ENCODE measurements at places on chromosomes 11 and 22.

- DNase-seq: no peak
Measured at GRCh38 chr11:103619480-103619879, 417.0 kb upstream of the DDI1 start.

GRCh38 chr22:19068784-19069271 is 53.4 kb downstream of the DGCR2 start:
- DNase-seq: no peak

DNA sequence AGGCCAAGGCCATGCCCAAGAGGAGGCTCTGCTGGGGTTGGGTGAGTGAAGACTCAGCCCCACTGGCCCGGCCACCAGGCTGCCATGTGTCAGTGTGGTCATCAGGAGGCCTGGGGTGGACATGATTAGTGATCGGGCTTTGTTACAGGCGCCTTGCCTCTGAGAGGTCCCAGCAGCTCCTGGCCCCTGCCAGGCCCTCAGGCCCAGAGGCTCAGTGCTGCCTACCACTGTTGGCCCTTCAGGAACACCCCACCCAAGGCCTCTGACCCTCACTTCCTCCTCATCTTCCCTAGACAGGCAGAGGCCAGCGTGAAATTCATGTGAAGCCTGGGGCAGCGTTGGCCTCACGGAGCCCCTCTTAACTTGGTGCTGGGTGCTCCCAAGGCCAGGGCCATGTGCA is 2.2 kb downstream of the MRPL23 start:
- no peak for DNase-seq

DNA sequence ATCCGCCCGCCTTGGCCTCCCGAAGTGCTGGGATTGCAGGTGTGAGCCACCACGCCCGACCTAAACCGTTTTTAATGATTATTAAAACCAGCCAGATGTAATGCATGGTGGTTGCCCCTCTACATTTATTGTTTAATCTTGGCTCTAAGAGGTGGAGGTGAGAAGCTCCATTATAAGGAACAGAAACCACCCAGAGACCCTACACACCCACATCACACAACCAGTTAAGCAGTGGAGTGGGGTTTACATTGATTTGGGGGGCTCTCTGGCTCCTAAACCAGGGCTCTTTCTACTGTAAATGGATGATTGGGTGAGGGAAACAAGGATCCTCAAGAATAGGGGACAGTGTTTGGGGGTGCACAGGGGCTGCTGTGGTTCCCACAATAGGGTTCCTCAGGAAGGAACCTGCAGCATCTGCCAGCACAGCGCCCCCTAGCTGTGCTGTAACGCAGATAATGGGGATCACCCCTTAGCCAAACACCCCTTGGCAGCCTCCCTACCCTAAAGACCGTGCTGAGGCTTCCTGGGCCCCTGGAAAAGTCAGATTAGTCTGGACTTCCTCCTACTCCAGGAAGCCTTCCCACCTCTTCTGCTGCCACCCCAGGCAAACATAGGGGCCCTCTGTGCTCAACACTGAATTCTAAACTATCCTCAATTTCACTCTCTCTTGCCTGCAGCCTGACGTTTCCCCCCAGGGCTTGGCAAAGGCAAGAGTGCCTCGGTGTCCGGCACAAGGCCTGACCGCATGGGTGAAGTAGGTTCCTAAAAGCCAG is 2.4 kb downstream of the MPST start:
- DNase-seq: peak; percentile 14

DNA sequence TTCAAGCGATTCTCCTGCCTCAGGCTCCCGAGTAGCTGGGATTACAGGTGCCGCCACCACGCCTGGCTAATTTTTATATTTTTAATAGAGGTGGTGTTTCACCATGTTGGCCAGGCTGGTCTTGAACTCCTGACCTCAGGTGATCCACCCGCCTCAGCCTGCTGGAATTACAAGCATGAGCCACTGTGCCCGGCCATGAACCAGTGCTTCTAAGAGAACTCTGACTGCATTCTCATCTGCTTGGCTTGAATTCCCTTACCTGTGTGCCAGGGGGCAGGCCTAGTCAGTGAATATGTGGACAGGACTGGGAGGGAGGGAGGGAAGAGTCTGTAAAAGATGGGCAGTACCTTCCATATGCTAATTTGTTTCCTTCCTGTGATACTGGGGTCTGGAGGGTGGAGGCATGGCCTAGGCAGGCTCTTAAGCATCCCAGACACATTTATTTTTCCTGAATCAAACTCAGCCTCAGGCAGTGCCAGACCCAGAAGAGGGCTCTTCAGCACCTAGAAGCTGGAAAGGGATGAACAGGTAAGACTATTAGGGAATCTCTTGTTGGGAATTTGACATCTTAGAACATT is 6.6 kb downstream of the RPS25 start:
- no peak for DNase-seq

DNA sequence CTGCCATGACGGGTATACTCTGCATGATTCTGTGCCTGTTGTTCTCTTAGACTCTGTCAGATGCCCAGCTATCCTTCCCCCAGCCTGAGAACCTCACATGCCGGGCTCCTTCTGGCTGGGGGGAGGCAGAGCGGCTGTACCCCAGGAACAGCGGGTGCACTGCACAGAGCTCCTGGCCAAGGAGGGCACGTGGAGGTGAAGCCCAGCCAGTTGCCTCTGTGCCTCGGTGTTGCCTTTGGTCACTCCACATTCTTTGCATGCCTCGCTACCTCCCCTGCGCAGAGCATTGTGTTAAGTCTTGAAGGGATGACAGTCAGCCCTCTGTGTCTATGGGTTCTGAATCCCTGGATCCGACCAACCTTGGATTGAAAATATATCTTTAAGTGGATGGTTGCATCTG is 77.7 kb downstream of the FEZ1 start:
- no peak for DNase-seq

DNA sequence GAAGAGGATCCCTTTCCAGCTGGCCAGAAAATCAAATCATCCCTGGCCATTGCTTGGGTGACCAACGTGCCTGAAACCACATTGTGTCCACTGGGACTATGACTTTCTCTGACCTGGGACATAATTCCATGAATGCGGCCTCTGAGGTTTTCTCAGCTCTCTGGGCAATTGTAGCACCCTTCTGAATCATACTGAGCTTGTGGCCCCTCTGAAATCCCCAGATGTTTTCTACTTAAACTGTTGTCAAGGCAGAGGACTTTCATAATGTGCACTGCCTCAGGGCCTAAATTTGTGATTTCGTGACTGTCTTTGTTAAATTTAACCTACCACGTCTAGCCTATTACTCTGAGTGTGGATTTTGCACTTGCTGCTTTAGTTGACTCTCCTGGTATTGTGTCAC is 321.1 kb upstream of the PLET1 start:
- DNase-seq: no peak

GRCh38 chr11:122655527-122656072 is at the start of gene UBASH3B:
Gene UBASH3B (plus strand): TSS chr11:122655722. CDS start chr11:122656050, 328 bp downstream.
- peak; percentile 82 for DNase-seq

GRCh38 chr11:123740787-123741158 is 687 bp downstream of the ZNF202 start:
- no peak for DNase-seq

DNA sequence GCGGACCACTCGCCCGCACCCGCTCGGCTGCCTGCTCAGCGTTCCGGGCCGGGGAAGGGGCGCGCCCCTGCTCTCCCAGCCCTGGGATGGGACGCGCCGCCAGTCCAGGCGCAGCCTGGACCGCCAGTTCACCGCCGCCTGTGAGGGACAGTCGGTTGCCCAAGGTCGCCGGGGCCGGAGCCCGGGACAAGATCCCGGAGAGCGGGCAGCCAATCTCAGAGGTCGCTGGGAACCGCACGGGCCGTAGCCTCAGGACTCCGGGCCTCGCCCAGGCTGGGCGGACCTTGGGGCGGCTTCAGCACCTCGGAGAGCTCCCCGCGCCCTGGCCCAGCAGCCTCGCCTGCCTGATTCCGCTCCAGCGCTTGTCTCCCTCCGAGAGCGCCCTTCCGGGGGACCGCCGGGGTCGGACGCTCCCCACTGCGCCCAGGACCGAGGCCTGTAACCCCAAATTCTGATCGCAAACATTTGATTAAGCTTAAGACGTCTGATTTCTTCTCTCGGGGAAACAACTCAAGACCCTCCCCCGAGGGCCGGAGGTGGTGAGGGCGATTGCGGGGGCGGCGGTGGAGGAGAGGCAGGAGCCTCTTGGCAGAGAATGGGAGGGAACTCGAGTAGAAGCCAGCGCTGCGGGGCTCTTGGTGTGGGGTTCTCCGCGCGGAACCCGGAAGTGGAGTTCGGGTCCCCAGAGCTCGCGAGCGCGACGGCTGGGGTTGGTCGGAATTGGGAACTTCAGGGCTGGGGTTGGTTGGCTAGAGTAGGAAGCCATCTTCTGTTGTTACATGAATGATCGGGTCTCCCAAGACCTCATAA is 1.1 kb upstream of the CHRM4 start:
- DNase-seq: peak; percentile 71

- DNase-seq: no peak
Measured at GRCh38 chr11:11672101-11672500, 50.3 kb upstream of the GALNT18 start.

DNA sequence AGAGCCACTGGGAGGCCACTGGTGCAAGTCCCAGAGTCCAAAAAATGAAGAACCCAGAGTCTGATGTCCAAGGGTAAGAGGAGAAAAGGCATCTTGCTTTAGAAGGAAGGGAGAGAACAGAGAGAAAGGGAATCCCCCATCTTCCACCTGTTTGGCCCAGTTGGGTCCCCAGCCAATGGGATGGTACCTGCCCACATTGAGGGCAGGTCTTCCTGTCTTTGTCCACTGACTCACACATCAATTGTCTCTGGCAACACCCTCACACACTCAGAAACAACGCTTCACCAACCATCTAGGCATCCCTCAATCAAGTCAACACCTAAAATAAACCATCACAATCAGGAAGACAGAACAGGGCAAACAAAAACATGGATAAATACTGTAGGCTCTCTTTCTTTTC is 6.3 kb downstream of the COMMD9 start:
- DNase-seq: no peak

DNA sequence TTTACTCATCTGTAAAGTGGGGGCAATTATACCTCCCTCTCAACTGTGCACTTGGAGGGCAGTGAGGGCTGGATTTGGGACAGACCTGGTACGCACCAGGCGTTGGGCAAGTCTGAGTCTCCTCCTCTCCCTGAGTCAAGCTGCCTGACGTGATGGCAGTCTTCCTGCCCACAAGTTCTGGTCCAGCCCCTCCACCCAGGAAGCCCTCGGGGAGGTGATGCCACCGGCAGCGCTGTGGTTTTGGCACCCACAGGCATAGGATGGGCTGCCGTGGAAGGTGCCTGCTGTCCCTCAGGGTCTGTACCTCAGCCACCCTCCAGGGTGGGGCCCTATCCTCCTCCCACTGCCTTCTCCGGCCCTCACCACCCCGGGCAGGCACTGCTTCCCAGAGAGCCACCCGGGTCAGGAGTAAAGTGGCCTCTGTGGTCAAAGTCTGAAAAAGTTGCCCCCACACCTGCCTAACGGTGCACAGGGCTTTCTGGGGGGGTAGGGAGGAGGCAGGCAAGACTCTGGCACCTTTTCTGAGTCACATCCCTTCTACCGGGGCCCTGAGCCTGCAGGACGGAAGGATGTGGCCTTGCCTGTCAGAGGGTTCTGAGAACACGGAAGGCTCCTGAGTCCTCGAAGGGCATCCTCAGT is 6.5 kb upstream of the APOBEC3H start:
- no peak for DNase-seq

GRCh38 chr11:123483058-123483457 is 53.0 kb downstream of the GRAMD1B start:
- no peak for DNase-seq

GRCh38 chr11:115500547-115501501 is 3.4 kb downstream of the CADM1 start:
- no peak for DNase-seq

GRCh38 chr11:117663821-117664220 is 133.2 kb downstream of the DSCAML1 start:
- no peak for DNase-seq

DNA sequence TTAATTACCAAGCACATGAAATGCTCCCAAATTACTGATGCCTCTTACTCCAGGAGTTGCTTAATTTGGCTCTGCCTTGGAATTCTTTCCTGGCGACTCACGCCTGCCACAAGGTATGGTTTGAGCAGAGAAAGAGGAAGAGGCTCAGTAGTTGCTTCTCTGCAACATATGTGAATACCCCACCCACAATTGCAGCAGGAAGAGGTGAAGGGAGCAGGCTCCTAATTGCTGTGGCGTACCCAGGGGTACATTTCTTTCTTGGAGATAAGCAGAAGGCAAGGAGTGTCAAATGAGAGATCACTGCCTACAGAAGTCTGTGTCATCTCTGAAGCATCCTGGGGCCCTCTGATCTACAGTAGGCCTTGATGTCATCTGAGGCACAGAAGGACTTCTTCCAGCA is 10.6 kb upstream of the NNMT start:
- peak; percentile 43 for DNase-seq

DNA sequence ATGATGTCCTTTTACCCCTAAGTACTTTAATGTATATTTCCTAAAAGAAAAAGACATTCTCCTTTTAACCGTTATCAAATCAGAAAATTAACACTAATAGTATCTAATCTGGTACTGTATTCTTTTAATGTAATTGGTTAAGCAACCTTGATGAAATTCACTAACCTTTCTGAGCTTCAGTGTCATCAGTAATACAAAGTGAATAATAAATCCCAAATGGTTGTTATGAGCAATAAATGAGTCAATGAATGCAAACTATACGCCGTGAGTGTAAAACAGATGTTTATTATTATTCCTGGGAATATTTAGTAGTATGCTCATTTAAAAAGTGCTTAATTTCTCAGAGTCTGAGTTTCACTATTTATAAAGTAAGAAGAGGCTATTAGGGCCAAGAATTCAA is 21.5 kb downstream of the UEVLD start:
- DNase-seq: peak; percentile 33

DNA sequence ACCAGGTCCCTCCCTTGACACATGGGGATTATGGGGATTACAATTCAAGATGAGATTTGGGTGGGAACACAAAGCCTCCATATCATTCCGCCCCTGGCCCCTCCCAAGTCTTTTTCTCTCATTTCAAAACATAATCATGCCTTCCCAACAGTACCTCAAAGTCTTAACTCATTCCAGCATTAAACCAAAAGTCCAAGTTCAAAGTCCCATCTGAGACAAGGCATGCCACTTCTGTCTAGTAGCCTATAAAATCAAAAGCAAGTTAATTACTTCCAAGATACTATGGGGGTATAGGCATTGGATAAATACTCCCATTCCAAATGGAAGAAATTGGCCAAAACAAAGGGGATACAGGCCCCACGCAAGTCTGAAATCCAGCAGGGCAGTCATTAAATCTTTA is 19.7 kb upstream of the EIF4G2 start:
- no peak for DNase-seq

GRCh38 chr11:57213342-57214097 is 23.5 kb downstream of the APLNR start:
- no peak for DNase-seq

DNA sequence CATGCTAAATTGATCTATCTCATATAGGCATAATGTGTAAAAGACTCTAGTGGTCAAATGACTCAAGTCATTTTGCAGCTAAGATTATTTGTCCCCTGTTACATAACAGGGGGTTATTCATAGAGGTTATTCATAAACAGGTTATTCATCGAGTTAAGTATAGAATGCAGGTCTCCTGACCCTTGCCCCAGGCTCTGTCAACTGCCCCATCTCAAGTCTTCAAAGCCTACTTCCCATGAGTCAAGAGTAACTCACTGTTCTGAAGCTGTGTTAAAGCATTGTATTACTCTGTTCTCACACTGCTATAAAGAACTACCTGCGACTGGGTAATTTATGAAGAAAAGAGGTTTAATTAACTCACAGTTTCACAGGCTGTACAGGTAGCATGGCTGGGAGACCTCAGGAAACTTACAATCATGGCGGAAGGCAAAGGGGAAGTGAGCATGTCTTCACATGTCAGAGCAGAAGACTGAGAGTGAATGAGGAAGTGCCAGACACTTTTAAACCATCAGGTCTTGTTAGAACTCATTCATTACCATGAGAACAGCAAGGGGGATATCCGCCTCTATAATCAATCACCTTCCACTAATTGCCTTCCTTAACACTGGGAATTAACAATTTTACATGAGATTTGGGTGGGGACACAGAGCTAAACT is 226.2 kb upstream of the BLID start:
- no peak for DNase-seq
